ENCODE measurements at places on chromosomes 6 and 20. TPM values are rescaled to one million over a fixed set of nuclear protein-coding genes. Genes with fewer than 3 reads are reported as not detected.

- DNase-seq: no peak
Observed at GRCh38 chr6:166988674-166989201, 10.5 kb upstream of the CEP43 start.

DNA sequence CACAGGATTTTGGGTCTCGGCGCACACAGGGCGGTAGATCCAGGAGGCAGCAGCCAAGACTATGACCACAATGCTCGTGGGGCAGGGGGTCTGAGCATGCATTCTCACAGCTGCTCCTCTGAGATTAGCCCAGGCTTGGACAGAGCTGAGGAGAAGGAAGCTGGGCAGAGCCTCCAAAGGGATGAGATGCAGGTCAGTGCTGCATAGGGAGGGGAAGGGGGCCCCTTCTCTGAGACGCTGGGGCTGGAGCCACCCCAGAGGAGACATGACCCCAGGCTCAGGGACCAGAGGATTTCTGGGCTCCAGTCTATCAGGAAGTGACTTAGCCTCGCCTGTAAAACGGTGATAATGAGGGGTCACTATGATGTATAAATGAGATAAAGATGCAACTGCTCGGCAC lies 93.9 kb downstream of the BFSP1 start:
- DNase-seq: no peak

- no peak for DNase-seq
Observed at GRCh38 chr20:1346315-1346969, 17.5 kb upstream of the SDCBP2 start.

DNA sequence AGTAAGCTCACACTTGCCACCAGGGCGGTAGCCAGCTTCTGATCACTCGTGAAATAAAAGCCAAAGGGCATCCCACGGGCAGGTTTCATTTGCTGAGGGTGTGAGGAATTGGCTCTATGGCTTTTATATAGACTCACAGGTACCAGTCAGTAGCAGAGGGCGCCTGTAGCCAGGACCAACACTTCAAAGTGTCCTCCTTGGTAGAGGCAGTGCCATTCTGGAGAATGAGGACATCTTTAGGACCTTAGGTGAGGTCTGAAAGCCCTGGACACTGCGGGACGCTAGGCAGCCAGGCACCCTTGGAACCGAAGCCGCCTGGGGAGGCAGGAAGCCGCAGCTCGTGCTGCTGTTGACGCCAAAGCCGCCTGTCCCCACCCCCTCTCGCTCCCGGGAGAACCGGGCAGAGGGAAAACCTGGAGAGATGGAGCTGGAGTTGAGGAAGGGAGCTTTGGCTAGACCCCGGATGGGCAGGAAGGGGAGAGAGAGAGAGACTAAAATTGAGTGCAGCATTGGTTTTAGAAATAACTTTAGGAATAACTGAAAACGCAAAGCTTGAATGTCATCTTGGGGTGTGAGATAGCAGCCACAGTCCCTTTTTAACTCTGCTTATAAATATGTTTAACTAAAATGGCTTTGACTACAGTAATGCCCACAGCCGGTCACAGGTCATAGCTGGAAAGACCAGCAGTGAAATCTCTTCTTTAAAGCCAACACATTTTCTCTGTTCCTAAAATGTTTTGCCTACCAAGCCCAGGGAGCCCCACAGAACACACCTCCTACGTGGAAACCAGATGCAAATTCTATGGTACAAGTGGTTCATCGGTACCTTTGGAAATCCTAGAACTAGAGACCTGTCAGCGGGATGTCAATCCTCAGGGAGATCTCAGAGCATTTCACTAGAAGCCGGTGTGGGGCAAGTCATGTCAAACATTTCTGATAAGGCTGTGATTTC lies 128.5 kb upstream of the CDYL start:
- peak; percentile 6 for DNase-seq

DNA sequence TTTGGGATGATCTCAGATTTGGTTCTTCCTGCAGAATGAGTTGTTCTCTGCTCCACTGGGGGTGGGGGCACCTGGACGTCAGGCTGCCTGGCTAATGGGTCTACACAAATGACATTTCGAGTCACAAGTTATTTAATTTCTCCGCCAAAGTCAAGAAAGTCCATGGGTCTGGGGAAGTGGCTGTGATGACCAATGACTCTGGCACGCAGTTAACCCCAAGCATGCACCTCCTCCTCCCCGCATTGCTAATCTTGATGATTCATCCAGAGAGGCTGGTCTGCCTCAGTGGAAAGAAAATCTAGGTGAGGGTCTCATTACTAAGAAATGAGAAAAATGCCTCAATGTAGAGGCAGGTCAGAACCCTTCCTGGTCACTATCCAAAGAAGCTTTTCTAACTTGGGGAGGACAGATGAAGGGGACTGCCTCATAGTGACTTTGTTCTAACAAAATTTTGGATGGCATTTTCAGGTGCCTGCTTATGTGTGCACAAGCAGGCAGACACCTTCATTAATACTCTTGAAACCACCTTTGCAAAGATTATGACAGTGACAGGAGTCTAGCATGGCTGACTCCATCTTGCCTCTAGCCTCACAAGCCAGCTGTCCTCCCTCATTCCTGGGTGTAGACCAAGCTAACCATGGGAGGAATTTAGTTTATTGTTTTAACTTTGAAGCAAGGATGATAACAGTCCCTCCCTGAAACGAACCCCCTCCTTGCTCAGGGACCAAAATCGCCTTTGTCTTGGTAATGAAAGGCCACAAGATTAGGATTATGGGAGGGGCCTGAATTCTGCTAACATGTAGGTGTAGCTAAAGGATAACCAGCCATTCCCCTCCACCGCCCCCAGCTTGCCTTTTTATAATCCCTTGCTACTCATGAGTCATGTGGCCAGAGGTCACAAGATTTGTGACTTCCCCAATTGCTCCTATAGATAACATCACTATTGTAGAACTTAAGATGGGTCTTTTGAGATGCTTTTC lies 98.6 kb upstream of the MRPS10 start:
- peak; percentile 56 for DNase-seq

- DNase-seq: no peak
Observed at GRCh38 chr6:123007885-123008284, 11.8 kb downstream of the CLVS2 start.

DNA sequence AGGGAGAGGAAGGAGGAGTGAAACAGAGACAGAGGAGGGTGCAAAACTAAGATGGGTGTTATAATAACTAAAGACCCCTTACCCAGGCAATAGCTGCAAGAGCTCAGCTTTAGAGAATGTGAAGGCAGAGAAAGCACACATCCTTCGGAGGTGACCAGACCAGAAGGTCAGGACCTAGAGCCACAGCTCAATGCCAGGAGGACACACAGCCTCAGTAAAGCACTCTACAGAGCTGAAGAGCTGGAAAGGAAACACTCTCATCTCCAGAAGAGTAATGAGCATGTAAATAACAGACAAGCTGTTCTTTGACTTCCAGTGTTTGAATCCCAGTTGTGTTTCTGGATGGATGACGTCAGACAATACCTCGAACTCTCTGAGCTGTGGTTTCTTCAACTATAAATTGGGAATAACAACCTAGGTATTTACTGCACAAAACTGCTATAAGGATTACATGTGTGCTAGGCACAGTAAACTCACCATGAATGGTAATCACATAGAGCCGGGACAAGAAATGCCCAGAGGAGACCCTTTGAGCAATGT lies 63.2 kb downstream of the MAP3K5 start:
- DNase-seq: no peak

DNA sequence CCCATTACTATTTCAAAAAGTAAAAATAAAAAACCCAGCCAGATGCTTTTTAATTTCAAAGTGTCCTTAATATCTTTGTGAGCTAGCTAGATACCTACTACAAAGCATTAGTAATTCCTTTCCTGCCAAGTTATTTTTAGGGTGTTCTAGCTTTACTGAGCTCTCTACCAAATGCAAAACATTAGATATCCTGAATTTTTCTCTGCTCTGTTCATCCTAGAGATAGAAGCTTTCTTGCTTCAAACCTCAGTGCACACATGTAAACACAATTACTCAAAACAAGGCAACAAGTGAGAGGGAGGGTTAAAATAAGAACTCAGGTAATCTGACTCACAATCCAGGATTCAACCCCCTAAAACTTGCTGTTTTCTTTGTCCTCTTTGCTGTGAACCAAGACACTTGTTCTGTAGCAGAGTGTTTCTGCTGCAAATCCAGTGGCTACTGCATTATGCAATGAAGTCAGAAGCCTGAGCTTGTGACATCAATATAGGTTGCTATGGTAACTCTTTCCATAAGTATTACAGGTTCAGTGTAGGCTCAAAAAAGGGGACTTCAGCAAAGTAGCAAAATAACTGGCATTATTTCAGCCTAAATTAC lies 72.6 kb upstream of the STXBP5 start:
- no peak for DNase-seq

GRCh38 chr20:59835448-59836395 lies 97.7 kb downstream of the SYCP2 start:
- DNase-seq: no peak

- DNase-seq: no peak
Observed at GRCh38 chr6:159892053-159892452, 1.3 kb downstream of the MAS1 start.

GRCh38 chr6:48535582-48536009 lies 424.6 kb upstream of the PTCHD4 start:
- no peak for DNase-seq

DNA sequence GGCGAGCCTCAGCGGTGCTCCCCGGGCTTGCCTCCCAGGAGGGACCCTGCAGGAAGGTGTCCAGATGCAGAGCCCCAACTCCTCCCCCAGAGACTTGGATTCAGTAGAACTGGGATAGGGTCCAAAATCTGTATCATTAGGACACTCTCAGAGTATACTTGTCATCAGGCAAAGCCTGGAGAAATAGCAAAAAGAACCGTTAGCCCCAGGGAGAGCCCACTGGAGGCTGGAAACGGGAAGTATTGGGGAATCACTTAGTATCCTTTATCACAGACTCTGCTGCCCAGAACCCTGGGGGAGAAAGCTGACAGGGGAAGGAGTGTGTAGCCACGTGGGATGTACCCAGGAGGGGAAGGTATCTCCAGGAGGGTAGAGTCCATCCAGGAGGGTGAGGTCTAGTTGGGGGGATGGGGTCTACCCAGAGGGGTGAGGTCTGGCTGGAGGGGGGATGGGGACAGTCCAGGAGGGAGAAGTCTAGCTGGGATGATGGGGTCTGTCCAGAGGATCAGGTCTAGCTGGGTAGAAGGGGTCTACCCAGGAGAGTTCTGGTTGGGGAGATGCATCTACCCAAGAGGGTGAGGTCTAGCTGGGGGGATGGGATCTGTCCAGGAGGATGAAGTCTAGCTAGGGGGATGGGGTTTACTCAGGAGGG lies 107.2 kb downstream of the LY86 start:
- no peak for DNase-seq

DNA sequence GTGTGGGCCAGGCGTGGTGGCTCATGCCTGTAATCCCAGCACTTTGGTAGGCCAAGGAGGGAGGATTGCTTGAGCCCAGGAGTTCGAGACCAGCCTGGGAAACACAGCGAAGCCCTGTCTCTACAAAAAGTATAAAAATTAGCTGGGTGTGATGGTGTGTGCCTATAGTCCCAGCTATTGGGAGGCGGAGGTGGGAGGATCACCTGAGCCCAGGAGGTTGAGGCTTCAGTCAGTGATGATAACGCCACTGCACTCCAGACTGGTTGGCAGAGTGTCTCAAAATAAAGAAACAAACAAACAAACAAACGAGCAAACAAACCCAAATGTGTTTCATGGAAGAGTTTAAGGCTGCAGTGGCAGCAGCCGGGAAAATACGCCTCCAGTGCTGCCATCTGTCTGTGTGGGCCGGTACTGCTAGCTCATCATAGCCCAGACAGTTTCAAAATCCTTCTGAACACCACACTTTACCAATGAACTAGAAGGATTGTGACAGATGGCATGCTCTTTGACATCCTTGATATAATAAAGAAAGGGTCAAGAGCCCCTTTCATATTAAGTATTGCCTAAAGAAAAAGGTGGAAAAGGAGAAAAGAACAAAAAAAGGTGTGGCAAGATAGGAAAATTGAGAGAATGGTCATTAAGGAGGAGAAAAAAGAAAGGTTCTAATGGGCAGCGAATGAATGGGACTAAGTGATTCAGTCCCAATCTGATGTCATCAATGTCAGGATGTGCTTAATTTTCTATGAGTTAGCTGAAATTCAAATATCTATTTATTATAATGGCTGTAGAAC lies 298.6 kb downstream of the SYNE1 start:
- DNase-seq: peak; percentile 63

DNA sequence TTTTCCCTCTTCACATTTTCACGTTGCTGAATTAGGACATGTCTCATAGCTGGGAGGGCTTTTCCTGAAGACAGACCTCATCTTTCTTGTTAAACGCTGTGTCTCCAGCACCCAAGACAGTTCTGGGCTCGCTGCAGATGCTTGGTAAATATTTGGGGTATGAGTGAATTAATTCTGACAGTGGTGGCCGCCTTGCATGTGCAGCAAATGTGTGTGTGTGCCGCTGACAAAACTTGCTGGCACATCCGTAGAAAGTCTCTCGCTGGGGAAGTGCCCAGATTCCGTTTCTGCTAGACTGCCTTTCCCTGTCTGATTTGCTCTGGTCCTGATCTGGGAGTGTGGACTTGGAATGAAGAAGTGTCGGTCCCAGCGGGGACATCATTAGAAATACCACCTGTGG lies 48.2 kb upstream of the ZNFX1 start:
- no peak for DNase-seq

DNA sequence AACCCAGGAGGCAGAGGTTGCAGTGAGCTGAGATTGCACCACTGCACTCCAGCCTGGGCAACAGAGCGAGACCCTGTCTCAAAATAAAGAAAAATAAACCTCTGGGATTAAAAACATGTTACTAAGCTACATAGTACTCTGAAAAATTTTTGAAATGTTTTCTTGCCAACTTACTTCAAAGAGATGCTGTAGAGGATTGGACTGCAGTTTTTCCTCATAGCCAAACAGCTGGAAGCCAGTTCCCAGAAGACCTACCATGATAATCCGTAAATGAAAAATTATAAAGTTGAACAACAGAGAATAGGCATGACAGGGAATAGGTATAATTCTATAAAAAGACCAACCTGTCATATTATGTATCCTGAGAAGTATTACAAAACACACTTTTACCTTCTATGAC lies 48.0 kb downstream of the RARS2 start:
- no peak for DNase-seq

DNA sequence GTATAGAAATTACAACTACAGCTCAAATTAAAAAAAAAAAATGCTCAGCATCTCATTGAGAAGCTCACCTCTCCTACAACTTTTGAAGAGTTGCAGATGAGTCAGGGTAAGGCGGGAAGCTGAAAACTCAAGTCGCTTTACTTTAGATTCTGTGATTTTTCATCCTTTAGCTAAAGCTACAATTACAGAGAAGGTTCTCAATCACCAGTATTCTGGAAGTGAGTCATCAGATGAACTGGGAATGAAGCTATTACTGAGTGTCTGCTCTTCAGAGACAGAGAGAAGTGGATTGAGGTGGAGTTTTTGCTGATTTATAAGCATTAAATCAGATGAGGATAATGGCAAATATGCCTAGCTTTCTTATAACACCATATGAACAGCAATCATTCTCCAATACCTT lies 91.9 kb downstream of the TFAP2A start:
- DNase-seq: no peak

- DNase-seq: no peak
Observed at GRCh38 chr6:7468382-7469081, 72.9 kb upstream of the DSP start.

GRCh38 chr20:37309290-37309689 lies 19.8 kb downstream of the MANBAL start:
- no peak for DNase-seq

CD83 gene
- polyA plus RNA-seq: 1,187 TPM

DEFB132 gene
- polyA plus RNA-seq: not detected

ID1 gene
- polyA plus RNA-seq: 17.8 TPM

ULBP3 gene
- polyA plus RNA-seq: 0.22 TPM

CGA gene
- not detected for polyA plus RNA-seq

NDUFAF4 gene
- 19.4 TPM for polyA plus RNA-seq

TIAM2 gene
- polyA plus RNA-seq: 6.8 TPM
